NCI-H524 treated with DMSO at 0.1 percent for 48 hours (cell line): ENCODE measurements at places on chromosomes 7 and 10.

- no peak for DNase-seq
Measured at GRCh38 chr10:16673443-16673842, 143.8 kb downstream of the RSU1 start.

DNA sequence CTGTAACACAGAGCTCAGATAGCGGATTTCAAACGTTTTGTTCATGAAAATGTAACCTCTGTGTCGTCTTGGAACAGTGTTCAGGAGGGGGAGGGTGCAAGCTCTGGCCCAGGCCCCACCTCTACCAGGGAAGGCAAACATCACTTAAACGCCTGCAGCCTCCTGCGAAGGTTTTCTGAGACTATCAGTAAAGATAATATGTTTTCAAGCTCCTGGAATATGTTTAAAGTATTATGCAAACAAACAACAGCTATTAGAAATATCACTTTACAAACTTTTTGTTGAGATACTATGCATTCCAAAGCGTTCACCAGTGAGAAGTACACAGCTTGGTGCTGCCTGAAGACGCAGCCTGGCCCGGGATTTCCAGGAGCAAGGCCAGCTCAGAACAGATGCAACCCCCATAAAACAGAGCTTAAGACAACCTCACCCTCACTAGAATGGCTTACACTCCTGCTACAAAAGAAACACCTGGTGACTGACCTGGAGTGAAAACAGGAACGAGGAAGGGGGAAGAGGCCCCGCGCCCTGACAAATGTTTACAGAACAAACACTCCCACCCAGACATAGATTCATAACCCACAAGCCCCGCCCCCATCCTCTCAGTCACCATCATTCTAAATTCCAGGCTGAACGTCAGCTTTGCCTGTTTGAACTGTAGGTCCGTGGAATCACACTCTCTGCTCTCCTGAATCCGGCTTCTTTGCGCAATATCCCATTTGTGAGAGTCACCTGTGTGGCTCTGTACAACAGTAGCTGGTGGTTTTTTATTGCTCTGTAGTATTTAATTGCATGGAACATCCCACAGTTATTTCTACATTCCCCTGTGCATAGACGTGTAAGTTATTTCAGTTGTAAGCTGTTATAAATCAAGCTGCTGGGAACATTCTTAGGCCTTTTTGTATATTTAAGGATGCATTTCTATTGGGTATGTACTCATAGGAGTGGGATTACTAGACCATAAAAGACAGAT, 155.0 kb downstream of the PTPRN2 start:
- DNase-seq = no peak

DNA sequence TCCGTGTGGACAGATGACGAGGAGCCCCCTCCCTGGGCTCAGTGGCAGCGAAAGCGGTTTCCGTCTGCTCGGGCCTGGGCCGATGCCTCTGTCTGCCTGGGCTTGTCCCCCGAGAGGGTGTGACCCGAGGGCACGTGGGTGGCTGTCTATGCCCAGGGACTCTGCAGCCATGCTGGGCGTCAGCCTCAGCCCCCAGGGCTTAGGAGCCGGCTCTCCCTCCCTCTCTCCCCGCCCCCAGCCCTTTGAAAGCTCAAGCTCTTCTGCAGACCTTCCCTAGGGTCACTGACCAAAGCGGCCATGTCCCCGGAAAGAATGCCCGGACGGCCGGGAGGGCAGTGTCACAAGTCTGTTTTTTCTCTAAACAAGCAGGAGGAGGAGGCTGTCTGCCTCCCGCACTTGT, 7.1 kb downstream of the MICALL2 start:
- no peak for DNase-seq

DNA sequence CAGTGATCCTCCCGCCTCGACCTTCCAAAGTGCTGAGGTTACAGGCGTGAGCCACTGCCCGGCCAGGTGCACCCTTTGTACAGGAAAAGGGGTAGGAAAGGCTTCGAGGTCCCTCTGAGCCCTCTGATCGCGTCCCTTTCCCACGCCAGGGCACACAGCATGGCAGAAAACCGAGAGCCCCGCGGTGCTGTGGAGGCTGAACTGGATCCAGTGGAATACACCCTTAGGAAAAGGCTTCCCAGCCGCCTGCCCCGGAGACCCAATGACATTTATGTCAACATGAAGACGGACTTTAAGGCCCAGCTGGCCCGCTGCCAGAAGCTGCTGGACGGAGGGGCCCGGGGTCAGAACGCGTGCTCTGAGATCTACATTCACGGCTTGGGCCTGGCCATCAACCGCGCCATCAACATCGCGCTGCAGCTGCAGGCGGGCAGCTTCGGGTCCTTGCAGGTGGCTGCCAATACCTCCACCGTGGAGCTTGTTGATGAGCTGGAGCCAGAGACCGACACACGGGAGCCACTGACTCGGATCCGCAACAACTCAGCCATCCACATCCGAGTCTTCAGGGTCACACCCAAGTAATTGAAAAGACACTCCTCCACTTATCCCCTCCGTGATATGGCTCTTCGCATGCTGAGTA, 871 bp downstream of the POP7 start:
- no peak for DNase-seq

- no peak for DNase-seq
Measured at GRCh38 chr7:52197221-52197620, 838.2 kb upstream of the POM121L12 start.

- DNase-seq = no peak
Measured at GRCh38 chr10:30190577-30191552, 131.5 kb upstream of the JCAD start.

DNA sequence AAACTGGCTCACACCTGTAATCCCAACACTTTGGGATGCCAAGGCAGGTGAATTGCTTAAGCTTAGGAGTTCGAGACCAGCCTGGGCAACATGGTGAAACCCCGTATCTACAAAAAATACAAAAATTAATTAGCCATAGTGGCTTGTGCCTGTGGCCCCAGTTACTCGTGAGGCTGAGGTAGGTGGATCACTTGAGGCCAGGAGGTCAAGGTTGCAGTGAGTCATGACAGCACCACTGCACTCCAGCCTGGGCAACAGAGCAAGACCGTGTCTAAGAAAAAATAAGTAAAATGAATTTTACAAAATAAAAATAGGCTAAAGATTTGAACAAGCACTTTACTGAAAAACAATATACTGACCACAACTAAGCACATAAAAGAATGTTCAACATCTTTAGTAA, 9.8 kb upstream of the ORC5 start:
- no peak for DNase-seq

DNA sequence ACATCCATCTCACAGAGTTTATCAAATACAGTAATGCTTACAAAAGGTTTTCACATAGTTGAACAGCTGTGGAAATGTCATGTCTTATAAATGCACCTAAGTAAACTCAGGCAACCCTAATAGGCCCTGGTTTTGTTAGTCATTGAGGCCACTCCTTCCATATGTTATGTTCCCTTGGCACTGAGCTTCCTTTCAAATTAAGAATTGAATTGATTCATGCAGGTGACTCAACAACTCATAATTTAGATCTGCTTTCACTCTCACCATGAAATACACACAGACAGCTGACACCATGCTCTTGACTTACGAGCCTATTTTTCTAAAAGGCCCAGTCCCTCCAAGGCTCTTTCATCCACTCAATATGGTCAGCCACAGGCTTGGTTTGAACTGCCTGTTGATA, 476.9 kb downstream of the KCNMA1 start:
- no peak for DNase-seq

DNA sequence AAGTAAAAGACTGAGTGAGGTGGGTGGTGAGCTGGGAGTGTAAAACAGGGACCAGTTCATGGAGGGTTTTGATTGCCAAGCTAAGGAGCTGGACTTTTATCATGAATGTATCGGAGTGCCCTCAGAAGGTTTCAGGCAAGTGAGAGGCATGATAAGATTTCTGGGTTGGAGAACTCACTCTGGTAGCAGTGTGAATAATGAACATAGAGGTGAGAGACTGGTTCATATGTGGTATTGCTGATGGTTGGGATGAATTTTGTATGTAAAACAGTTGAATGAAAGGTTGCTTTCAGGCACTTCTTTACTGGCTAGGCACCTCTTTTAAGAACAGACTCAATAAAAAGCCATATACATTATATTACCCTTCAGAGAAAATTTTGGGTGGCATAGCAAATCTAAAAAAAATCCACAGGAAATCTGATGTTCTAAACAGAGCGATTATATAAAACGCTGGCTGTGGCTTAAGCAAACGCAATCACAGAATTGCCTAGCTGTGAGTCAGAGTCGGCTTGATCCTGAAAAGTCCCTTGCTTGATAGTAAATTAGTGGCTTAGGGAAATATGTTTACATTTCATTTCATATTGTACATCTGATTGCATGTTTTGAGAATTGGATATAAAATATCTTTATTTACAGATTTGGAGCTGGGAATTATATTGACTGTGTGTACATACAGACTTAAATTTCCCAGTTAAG, 92.9 kb upstream of the HDAC9 start:
- no peak for DNase-seq

GRCh38 chr10:69817078-69817581, 15.4 kb downstream of the COL13A1 start:
- DNase-seq = no peak

- no peak for DNase-seq
Measured at GRCh38 chr7:7884855-7885254, 83.7 kb upstream of the GLCCI1 start.

DNA sequence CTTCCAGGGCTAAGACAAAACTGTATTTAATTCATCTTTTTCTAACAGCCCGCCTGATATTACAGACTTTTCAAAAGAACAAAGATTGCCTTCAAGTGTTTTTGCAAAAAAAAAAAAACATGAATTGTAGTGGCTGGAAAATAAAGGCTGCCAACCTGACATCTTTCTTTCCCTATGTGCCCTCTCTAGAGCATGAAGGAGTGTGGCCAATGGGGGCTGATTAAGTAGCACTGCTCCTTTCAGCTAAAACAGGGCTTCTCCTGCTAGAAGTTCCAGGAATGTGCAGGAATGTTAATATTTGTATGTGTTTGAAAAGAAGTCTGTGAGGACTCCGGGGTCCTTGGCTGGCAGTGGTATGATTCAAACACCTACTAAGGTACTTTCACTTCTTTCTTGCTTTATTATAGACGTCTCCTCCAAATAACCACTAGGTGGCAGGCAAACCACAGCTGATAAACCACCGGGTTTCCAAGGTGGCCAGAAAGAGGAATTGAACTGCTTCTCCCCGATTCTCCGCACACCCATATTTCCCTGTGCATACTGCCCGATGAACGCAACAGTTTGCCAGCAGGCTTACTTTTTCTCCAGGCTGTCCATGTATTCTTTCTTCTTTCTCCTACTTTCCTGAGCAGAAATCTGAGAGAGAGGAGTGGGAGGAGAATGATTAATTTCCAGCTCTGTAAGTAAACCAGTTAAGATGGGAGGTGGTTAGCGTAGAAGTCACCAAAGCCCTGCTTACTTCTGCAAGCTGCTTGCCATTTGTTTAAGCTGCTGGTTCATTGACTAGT, 56.8 kb upstream of the DGKI start:
- no peak for DNase-seq

DNA sequence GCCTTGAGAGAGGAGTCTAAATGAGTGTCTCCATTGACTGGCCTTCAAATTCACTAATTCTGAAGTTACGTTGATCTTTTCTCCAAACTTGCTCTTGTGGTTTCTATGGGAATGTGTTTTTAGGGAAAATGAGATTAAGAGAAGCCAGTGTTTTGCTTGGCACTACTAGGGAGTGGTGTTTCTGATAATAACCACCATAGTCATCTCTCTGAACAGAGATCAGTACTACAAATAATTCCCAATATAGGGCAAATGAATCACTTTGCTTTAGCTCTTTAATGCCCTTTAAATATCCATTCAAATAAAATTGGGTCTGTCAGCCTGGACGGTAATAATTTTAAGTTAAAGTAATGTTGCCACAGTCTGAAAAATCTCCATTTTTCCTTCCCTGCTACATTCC, 90.8 kb downstream of the NRF1 start:
- no peak for DNase-seq

DNA sequence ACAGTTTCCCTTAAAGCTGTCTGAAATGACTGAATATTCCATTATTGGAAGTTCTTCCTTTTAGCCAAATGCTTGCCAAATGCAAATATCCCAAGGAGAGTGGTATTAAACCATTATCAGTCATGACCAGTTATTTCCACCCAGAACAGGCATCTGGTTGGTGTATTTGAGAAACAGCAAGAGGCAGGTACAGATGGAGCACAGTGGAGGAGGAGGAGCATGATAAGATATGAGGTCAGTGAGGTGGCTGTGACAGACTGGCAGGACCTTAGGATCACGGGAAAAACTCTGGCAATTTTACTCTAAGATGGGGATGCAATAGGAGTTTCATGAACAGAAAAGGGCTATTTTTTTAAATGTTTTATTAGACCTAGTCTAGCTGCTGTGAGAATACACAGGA, 6.4 kb downstream of the HEPACAM2 start:
- DNase-seq = no peak

GRCh38 chr7:133253519-133253875, 619 bp downstream of the EXOC4 start:
- DNase-seq = no peak

DNA sequence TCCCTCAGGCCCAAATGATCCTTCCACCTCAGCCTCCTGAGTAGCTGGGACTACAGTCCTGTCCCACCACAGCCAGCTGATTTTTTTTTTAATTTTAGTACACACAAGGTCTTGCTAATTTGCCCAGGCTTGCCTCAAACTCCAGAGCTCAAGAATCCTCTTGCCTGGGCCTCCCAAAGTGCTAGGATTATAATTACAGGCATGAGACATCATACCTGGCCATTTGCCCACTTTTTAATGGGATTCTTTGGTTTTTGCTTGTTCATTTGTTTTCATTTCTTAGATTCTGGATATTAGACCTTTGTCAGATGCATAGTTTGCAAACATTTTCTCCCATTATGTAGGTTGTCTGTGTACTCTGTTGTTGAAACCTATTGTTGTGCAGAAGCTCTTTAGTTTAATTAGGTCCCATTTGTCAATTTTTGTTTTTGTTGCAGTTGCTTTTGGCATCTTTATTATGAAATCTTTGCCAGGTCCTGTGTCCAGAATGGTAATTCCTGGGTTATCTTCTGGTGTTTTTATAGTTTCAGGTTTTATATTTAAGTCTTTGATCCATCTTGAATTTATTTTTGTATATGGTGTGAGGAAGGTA, 95.2 kb downstream of the GLCCI1 start:
- no peak for DNase-seq

DNA sequence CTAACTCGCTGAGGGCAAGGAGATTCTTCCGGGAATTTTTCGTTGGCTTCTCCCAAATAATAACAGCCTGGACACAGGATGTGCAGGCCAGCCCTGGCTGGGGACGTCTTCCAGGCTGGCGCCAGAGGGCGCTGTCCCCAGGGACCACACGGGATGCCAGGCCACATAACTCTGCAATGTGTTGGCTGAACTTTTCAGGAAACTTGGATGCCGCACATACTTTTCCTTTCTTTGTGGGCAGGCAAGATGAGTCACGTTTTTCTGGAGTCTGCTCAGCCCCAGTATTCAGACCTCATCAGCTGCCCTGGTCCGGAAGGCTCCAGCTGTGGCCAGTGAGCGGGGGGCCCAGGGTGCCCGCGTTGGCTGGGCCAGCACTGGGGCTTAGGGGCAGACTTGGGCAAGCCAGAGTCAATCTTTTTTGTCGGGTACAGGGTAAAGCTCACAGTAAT, 122.7 kb downstream of the PRKAG2 start:
- no peak for DNase-seq

GRCh38 chr10:124498056-124498455, 36.4 kb downstream of the LHPP start:
- DNase-seq = no peak

- DNase-seq = no peak
Measured at GRCh38 chr10:44982114-44982460, 3.5 kb upstream of the DEPP1 start.

GRCh38 chr10:45375716-45376231, 1.8 kb downstream of the ALOX5 start:
- DNase-seq = no peak
